ENCODE measurements at places on chromosomes 6 and 20.
A peak's percentile ranks its signal among the peaks of the same experiment; 100 is the strongest.

DNA sequence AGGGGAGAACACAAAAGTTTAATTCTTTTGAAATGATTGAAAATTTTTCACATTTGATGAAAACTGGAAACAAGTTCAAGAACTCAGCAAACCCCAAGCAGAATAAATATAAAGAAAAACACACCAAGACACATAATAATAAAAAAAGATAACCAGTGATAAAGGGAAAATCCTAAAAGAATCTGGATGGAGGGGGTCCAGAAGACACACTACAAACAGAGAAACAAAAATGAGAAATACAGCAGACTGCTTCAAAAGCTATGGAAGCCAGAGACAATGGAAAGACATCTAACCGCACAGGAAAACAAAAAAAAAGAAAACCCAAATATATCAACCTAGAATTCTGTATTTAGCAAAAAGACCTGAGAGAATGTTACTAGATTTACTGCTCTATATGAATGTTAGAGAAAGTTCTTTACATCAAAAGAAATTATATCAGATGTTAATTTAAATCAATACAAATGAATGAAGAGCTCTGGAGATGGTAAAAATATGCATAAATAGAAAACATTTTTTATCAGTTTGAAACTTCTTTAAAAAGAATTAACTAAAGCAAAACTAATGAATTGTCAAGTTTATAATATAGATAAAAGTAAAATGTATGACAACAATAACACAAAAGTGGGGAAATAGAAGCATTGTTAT is 310.7 kb upstream of the PREP start:
- DNase-seq, result no peak

DNA sequence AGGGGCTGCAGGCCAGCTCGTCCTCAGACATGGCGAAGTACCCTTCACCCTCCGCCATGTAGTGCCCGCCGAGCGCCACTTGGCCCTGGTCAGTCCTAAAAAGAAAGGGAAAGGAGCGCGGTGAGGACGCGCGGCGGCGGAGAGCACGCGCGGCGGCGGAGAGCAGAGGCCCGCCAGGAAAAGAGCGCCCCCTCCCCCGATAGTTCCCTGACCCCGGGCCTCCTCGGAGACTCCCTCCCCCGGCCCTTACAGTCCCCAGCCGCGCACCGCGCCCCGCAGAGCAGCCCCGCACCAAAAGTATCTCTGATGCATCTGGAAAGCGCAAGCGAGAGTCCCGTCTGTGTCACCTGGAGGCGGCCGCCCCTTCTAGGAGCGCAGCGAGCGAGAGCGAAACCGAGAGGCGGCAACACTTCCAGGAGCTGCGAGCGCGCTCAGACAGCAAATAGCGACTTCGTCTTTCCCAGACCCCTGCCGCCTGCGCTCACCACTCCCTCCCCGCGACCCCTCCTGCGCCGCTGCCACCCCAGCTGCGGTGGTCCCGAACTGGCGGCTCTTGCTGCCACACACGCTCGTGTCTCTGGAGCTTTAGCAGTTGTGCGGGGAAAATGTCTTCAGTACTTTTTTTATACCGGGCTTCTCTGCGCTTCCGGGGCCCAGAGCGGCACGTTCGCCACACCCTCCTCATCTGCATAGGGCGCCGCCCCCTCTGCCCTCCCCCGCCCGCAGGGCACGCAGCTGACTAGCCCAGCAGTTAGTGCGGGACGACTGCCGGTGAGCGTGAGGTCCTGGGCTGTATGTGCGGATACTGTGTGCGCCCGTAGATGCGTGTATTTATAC is at the start of gene TENT5A:
Gene TENT5A (minus strand): TSS at position 598 of the 837 bp plus-strand sequence. CDS start 540 bp downstream, at position 58.
- peak; percentile 94 for DNase-seq

DNA sequence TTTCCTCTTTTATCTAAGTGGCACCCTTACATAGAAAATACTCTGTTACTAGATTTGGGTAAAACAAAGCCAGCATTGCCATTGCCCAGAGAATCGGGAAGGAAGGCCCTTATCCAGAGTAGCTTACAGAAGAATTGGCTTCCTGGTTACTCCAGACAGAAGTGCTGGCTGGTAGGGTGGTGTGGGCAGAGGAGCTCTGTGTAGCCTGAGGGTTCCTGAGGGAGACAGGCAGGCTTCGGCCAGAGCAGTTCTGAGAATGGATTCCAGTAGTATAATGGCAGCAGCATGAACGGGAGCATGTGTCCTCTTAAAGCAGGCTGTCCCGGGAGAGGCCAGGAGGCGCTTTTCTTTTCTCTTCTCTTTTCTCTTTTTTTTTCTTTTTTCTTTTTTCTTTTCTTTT is 11.9 kb downstream of the CUL9 start:
- DNase-seq, result no peak

DNA sequence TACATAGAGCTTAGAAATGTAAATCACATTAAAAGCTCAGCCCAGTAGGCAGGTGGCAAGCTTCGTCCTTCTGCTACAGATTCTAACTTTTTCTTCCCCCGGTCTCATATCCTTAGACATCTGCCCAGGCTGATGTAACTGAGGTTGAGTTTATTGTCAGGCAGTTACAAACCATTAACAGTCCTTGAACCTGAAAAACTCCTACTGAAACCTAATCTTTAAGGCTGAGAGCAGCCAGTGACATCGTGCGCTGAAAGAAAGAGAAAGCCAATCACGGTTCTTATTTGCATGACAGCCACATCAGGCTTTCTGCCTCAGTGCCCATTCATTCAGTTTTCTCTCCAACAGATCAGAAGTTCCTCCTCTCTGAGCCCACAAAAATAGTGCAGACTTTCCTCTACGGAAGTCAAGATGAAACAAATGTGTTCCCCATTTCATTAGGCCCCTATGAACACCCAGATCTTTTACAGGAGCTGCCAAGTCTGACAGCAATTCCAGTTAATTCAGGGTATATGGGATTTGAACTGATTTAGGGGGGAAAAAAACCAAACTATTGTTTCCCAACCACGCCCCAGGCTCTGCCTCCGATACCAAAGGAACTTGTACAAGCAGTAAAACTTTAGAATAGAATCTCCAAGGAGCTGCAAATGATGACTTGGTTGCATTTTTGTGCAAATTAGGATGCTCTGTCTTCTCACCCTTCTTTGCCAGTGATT is at the start of gene NHSL1:
Gene NHSL1 (minus strand): TSS at position 192 of the 716 bp plus-strand sequence. CDS start 204 bp downstream, outside the sequence.
- no peak for DNase-seq

DNA sequence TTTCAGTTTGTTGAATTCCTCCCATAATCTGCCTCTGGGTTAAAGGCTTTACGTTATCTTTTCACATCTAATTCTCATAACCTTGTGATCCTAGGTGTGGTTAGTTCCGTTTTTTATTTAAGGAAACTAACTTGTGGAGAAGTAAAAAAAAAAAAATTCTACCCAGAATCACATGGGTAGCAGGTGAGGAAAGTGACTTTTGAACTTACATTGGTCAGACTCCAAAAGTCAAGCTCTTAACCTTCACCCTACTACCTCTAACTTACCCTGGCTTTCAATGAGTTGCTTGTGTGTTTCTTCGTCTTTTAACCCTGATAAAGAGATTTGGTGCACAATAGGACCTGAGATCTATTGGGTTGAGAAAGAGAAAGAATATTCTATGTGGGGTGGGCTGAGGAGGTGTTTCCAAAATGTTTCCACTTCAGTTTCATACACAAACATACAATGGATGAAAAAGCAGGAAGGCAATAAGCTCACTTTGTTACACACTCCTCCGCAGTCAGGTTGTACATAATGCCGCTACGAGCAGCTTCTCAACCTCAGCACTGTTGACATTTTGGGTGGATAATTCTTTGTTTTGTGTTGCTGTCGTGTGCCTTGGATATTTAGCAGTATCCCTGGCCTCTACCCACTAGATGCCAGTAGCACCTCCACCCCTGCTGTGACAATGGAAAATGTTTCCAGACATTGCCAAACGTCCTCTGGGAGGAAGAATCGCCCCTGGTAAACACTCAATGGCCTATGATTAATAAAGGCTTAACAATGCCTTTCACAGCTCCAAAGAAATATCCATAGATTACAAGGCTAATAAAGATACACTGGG is 193.0 kb upstream of the ZNF217 start:
- DNase-seq, result no peak

DNA sequence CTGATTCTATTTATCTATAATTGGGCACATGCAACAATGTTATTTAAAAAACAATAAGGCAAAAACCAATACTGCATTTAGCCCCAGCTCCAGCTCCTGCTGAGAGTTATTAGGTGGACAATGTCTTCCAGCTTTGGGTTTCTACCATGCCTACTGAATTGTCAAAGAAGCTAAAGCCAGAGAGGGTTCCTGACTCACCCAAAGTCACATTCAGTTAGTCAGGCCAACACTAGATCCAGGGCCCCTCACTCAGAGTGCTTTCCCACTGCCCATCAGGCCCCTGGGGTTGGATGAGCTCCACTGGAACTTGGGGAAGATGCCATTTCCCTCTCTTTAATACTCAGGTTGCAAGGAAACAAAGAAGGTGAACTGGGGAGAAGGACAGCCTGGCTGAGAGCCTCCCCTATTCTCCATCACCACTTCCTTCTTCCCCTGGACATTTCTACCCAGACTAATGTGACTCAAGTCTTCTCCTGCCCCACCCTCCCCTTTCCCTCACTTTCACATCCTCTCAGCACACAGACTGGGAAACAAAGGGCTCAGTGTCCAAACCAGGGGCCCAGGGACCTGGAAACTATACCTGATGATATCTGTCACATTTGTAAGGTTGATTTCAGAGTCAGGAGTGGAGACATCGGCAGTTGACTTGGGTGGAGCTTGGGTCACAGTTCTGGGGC is 6.0 kb downstream of the TREM1 start:
- no peak for DNase-seq

GRCh38 chr6:30386166-30386565 is 41.2 kb downstream of the RPP21 start:
- no peak for DNase-seq

- DNase-seq, result no peak
These were observed 84.3 kb downstream of the MOXD1 start for GRCh38 chr6:132316970-132317369.

GRCh38 chr6:69880601-69881000 is 14.2 kb downstream of the COL19A1 start:
- no peak for DNase-seq

- DNase-seq, result no peak
These were observed 275.3 kb downstream of the HIVEP2 start for GRCh38 chr6:142669471-142670351.

Measured in H9 (cell line).